Cerebellar cortex (tissue), 1 donor: ENCODE measurements at places on chromosomes 1 and 21.

DNA sequence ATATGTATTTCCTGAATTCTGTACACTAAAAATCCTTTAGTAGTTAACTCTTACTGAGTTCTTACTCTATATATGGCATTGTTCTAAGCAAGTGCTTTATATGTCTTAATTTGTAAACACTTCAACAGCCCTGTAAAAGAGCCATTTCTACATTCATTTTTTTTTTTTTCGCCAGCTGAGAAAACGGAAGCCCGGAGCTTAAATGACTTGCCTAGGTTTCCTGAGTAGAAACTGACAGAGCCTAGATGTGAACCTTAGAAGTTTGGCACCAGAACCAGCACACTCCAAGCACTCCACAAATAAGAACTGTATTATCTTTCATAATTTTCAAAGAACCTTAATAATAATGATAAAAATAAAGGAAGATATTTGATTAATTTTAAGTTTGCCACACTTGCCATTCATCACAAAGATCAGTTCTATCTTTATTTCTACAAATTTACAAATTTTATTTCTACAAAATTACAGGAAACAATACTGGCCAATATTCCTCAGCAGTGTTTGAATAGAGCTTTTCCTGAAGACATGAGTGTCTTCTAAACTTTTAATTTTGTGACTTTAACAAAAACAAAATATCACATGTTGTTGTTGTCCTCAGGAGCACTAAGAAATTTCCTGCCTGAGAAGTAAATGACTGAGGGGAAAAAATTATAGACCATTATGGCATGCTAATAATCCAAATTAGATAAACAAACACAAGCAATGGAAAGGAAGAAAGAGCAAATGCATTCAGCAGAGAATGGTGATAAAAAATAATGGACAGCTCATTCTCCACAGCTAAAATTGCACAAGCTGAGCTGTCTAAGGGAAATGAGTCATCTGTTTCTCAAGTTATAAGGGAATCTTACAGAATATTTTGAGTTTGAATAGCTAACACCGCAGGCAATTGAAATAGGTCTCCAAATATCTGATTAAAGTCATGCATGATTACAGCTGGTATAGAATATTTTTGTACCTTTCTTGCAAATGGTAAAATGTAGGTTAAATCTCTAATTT is 71.2 kb downstream of the DPYD start:
- no peak for DNase-seq

- DNase-seq, result peak; percentile 42
Measured at GRCh38 chr1:205447457-205448341, 8.1 kb downstream of the BLACAT1 start.

GRCh38 chr1:66711420-66711819 is 40.8 kb upstream of the DYNLT5 start:
- no peak for DNase-seq

GRCh38 chr1:224113545-224113917 is 380 bp upstream of the FBXO28 start:
- DNase-seq, result no peak

- DNase-seq, result no peak
Measured at GRCh38 chr1:199573047-199573446, 454.5 kb upstream of the NR5A2 start.

DNA sequence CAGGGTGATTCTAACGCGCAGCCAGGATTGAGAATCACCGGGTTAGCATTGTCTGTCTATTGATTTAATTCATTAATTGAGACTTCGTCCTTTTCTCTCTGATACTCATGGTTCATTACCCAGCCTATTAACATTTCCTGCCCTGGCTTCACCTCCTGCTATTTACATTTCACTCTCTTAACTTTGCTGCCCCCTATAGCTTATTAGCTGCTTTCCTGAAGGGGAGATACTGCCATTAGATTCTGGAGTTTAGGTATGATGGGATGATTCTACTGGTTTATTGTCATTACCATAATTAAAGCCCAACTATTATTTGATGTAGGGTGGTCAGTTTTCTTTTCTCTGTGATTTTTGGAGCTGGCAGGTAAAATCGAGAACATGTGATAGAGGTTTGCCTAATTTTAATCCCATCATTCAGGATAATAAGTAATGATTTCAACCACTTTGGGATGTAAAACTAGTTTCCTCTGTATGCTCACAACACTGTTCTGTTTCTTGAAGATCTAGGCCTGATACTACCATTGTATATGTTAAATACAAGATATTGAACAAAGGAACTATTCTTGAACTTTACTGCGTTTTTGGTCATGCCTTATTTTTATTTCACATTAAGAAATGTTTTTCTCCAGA is 6.4 kb downstream of the PPP2R5A start:
- DNase-seq, result peak; percentile 47

DNA sequence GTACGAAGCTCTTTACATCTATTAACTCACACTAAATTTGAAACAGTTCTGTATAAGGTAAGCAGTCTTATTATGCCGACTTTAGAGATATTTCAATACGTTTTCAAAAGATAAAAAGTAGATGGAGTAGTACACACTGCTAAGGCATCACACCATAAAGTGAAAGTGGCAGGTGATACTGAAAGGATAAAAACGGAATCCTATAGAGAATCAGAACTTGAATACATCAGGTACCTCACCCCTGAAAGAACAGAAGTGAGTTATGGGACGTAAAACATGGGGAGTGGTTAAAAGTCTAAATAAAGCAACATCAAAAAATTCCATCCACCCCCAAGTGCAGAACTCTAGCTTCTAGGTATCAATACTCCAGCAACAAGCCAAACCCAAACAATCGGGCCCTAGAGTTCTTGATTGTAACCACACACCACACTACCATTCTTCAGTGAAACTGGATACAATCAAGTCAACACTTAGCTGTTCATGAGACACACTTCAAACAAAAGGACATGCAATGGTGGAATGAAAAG is 142.6 kb downstream of the SMYD3 start:
- no peak for DNase-seq

DNA sequence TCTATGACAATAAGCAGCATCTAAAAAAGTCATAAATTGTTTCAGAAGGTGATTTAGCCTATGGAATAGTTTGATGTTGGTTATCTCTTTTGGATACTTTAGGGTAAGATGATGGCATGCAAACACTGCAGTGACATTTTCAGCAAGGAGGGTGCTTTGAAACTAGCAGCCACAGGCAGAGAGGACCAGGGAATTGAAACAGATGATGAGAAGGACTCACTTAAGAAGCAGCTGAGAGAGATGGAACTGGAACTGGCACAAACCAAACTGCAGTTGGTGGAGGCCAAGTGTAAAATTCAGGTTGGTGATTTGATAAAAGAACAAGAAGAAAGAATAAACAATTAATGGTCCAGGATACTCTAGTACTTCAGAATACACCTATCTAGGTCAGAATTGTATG is 11.2 kb upstream of the CACYBP start:
- DNase-seq, result no peak

- no peak for DNase-seq
Measured at GRCh38 chr1:116832308-116832931, 77.3 kb upstream of the PTGFRN start.

- DNase-seq, result peak; percentile 15
Measured at GRCh38 chr1:156549390-156549789, 23.0 kb downstream of the IQGAP3 start.

DNA sequence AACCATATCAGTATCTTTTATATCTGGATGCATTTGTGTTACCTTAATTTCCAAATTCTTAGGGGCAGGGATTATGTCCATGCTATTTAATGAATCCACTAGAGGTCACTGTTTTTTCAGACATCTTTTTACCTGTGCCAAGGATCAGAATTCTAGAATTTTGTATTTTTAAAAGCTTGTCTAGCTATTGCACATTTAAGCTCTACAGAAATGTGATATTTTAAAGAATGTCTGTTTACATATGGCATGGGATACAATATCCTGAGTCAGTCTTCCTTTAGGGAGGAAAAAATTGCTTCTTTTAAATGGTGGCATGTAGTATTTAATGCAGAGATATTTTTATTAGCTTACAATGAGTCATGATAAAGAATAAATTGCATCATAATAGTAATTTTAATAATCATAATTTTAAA is 11.3 kb downstream of the RPAP2 start:
- peak; percentile 57 for DNase-seq

DNA sequence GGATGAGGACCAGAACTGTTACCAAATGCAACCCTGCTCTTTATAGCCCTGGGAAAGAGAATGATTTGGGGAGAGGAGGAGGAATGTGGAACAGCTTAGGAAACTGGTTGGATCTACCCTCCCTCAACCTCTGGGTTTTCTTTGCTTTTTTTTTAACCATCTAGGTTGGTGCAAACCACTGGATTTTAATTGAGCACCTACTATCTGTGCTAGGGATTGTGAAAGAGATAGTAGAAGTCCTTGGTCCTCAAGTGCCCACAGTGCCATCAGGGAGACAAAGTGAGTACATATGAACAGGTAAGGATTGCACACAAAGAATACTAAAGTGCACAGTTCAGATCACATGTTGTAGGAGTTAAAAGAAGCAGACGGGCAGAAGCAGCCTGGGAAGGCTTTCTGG is 4.7 kb downstream of the TAGLN2 start:
- no peak for DNase-seq

DNA sequence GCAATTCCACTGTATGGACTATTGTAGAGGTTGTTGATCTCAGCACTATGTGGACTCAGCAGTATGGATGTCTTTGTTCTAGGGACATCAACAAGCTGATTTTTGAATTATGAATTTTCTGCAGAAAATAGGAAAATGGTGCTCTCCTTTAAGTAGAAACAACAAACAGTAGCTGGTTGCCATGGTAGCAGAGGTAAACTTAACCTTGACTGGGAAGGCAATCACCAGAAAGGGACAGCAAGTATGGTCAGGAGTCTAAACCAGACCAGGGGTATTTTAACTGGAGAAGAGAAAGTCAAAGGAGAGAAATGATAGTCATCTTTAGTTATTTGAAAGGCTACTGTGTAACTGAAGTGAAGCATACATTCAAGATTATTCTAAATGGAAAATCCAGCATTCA is 22.3 kb downstream of the WLS start:
- DNase-seq, result no peak

- DNase-seq, result no peak
Measured at GRCh38 chr21:31517664-31518414, 141.7 kb upstream of the SOD1 start.

DNA sequence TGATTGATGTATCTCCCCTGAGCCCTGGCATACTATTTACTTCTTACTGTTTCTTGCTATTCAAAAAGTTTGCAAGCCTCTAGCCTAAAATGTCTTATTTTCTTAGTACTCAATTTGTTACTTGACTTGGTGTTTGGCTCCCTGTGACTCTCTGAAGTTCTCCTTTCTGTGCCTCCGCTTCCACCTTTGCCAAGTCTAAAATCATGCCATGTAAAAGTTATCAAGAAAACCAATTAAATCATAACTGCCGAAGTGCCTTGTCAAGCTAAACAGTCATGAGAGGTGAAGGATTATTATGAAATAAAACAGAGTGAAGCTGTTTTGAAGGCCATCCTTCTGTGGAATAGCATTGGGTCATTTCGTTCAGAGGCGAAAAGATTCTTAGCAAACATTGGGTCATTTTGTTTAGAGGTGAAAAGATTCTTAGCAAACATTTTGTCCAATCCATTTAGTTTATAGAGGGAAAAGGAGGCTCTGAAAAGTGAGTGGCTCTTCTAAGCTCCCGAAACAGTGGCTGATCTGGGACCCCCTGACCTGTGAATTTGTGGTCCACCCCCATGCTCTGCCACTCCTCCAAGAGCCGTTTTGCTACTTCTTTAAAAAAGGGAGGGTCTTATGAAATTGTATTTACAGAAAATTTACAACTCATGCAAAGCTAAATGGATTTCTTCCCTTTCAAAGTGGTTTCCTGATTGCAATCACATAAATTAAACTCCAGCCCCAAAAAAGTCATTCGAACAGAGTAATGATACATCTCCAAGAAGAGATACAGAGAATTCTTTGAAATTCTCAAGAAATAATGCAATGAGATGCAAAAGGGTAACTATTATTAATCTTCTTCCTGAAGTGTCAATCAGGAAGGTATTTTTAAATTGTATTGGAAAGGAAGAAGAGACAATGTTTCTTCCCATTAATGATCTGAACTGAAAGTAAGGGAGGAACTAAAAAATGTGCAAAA is 141.4 kb downstream of the RUNX1 start:
- DNase-seq, result no peak

DNA sequence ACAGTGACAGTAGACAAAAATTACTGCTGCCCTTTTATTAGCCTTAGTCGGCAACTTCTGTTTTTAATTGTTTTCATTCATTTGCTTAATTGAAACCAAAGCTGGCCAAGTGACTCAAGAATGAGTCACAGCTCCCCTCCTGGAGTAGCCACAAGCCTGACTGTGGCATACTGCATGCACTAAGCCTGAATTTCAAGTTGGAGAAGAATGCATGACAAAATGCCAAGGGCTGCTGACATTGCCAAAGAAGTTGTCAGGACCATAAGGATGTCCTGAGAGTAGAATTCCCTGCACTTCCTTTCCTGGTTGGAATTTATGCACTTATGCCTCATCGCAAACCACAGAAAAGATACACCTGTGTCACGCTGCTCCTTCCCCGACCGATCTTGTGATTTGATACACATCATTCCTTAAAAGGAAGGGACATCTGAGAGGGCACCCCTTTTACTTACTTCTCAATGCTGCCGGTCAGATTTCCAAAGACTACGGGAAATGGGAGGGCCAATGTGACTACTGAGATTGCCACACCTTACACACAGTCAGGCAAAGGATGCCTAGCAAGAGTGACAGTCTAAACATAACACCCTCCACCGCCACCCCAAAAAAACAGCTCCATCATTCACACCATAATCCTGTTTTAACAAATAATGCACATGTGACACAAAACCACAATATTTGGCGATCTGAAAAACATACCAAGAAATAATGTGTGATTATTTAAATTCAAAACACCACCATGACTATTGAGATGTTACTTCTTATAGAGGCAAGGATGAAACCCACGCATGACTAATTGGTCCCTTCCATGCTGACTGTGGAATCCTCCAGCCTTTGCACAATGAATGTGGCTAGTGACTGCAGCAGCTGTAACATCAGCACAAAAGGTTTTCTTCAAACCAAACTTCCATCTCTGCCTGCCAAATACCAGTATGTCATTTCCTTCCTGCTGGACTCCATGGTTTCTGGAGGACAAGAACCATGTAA is 28.2 kb downstream of the VAV3 start:
- DNase-seq, result peak; percentile 21

DNA sequence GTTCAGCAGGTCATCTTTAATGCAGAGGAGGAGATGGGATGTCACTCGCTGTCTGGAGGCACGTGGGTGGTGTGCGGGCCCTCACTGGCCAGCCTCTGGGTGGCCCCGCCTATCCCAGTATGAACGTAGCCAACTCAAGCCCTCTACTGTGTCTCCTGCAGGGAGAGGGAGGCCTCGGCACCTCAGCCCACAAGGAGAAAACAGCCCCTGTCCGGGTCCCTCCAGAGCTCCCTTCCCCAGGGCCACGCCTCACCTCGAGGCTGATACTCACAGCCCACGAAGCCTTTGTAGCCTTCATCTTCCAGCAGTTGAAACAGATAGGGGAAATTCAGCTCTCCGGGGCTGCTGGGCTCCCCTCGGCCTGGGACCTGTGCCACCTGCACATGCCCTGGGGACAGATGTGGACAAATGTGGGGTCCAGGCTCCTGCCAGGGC is 2.6 kb downstream of the HYI start:
- DNase-seq, result no peak
